Lower lobe of right lung (tissue), 2 donors: ENCODE measurements at places on chromosomes 5 and 9.

DNA sequence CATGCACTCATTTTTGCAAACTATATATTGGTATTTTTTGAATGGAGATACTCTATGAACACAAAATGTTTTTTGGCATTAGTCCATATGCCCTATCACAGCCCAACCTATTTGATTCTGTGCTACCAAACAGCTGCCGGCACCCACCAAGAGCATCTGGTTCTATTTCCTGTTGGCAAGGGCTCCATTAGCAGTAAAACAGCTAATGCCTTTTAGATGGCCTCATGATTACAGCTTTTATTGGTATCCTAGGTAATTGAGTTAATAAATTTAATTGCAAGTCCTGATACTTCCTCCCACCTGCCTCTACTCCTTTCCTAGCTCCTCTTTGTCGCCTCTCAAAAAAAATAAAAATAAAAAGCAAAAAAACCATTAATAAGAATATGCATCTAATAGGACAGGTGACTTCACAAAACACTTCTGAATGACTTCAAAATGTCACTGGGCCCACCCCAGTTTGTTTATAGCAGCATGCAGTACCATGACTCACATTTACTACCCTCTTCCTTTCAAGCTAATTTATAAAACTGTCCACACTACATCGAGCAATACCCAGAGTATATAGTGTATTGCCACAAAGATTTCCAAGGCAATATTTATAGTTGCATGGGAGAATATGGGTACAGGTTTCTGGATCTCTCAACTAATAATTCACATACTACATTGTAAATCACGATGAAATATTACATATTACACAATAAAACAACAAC is 620.4 kb downstream of the SLCO4C1 start:
- no peaks in the 10 kb centered on the region for H3K27me3 ChIP-seq
- no peaks in the 10 kb centered on the region for H3K36me3 ChIP-seq
- DNase-seq = no peak
- no peak overlapping the region for H3K4me3 ChIP-seq

DNA sequence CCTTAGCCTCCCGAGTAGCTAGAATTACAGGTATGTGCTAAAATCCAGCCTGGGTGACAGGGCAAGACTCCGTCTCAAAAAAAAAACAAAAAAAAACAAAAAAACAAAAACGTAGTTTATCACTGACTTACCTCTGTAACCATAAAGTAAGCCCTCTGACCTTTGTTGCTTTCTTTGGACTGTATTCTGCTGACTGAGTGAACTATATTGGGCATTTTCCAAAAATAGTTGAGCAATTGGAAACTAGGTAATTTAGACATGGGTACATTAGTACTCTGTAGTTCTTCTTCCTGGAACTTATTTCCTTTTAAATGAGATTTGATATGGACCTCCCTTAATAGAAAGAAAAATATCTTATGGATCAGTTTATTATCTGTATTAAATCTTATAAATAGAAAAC is 66.6 kb downstream of the ANKHD1 start:
- H3K36me3 ChIP-seq = peaks cover 68% of the 10 kb centered on the region
- H3K4me3 ChIP-seq = no peak overlapping the region
- no peaks in the 10 kb centered on the region for H3K4me1 ChIP-seq

DNA sequence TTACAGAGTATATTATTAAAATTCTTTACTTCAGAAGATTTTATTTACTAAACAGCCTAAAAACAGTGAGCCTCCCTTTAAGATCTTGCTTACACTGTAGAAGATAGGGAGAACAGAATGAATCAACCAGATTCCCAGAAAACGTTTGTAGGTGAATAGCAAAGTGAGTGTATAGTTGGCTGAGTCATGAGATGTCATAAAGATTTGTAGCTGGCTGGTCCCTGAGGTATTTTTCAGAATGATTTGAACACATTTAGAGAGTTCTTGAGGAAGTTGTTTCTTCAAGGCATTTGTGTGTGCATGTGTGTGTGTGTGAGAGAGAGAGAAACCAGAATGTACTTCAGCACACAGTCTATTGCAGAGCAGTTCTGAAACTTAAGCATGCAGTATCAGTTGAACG is 159.4 kb upstream of the PRR16 start:
- H3K4me1 ChIP-seq = no peaks in the 10 kb centered on the region
- no peaks in the 10 kb centered on the region for H3K36me3 ChIP-seq
- H3K4me3 ChIP-seq = no peak overlapping the region
- no peaks in the 10 kb centered on the region for H3K27me3 ChIP-seq

DNA sequence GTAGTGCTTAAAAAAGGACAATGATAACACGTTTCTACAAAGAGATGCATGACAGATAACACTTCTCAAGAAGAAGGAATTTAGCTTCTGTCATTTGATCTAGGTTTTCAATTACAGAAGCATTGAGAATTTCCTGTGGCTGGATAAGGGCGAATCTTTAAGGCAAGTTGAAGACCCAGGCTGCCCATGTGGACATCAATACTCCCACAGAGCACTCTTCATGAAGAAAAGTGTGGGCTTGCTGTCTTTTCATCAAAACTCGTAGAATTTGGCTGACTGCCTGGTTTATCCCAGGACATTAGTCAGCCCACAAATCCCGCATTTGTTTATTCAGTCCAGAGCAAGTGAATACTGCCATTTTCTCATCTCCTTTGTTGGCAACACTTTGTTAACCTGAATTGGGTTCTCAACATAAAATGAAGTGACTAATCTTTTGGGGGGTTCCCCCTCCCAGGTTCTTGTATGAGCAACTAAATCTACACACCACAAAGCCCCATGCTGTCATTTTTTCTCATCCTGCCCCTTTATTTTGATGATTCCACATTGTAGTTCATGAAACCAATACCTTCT is 43.4 kb upstream of the CDKN2B start:
- H3K4me1 ChIP-seq = no peaks in the 10 kb centered on the region
- DNase-seq = no peak
- H3K4me3 ChIP-seq = no peak overlapping the region
- no peaks in the 10 kb centered on the region for H3K27me3 ChIP-seq

GRCh38 chr9:20428976-20429375 is 193.3 kb downstream of the MLLT3 start:
- no peak overlapping the region for H3K27ac ChIP-seq
- DNase-seq = no peak
- no peaks in the 10 kb centered on the region for H3K4me1 ChIP-seq
- H3K27me3 ChIP-seq = no peaks in the 10 kb centered on the region
- H3K36me3 ChIP-seq = no peaks in the 10 kb centered on the region
- H3K4me3 ChIP-seq = no peak overlapping the region

DNA sequence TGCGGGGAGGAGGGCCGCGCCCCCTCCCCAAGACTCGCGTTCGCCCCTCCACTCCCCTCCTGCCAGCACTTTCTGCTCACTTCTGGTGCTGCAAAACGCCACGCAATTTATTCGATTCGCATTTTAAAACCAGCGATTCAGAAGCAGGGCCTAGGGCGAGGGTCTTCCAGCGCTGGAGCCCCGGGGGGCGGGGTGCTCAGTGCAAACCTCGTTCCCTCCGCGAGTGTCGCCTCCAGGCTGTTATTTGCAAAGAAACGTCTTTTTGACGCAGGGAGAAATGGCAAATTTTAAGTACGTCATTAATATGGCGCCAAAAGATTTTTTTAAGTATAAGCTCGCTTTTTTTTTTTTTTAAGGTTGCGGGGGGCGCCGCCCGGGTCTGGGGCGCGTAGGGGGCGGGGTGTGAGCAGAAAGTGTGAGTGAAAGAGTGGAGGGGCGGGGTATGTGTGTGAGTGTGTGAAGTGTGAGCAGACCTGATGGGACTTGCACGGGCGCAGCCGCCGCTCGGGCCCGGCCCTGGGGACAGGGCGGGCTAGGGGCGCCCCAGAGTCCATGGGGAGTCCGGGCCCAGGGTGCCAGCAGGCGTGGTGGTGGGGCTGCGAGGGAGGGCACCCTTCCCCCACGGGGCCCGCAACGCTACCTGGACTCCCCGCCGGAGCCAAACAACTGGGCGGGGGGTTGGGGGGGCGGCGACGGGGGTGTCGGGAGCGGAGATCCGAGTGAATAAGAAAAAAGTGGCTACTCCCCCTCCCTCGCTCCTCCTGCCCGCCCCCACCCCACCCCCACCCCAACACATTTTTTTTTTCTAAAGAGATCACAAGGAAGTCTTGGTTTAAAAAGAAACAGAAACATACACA is at the start of gene JADE2:
TSS of gene JADE2 (plus strand) at position 845 of the 857 bp plus-strand sequence. CDS start 10,188 bp downstream, outside the sequence.
- H3K4me3 ChIP-seq = peak within 1 kb of the TSS; percentile 98
- peak; percentile 83 for DNase-seq
- H3K27ac ChIP-seq = peak within 1 kb of the TSS; percentile 99
- no peaks in the 10 kb centered on the region for H3K36me3 ChIP-seq
- no peaks in the 10 kb centered on the region for H3K27me3 ChIP-seq

DNA sequence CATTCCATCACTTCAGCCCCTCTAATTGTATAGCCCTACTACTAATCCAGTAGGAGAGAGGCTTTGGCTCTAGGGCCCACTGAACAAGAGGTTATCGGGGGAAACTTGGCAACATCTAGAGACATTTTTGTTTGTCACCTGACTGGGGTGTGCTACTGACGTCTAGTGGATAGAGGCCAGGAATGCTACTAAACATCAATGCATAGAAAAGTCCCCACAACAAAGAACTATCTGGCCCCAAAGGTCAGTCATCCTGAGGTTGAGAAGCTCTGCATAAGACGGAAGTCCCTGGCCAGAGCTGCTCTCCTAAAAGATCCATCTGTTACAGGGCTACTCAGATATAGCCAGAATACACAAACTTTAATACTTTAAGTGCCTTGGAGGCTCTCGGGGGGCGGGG is 570.6 kb upstream of the KLF4 start:
- H3K27ac ChIP-seq = no peak overlapping the region
- no peaks in the 10 kb centered on the region for H3K36me3 ChIP-seq
- no peaks in the 10 kb centered on the region for H3K27me3 ChIP-seq

- no peak overlapping the region for H3K4me3 ChIP-seq
- H3K27me3 ChIP-seq = no peaks in the 10 kb centered on the region
- peaks cover 14% of the 10 kb centered on the region for H3K4me1 ChIP-seq
- H3K27ac ChIP-seq = no peak overlapping the region
- no peak for DNase-seq
These were observed 33.9 kb downstream of the G3BP1 start for GRCh38 chr5:151805414-151806223.

- no peak overlapping the region for H3K27ac ChIP-seq
- H3K4me3 ChIP-seq = no peak overlapping the region
- no peaks in the 10 kb centered on the region for H3K4me1 ChIP-seq
- H3K27me3 ChIP-seq = no peaks in the 10 kb centered on the region
- no peaks in the 10 kb centered on the region for H3K36me3 ChIP-seq
These were observed 882.3 kb upstream of the SEMA6A start for GRCh38 chr5:117456866-117457470.

DNA sequence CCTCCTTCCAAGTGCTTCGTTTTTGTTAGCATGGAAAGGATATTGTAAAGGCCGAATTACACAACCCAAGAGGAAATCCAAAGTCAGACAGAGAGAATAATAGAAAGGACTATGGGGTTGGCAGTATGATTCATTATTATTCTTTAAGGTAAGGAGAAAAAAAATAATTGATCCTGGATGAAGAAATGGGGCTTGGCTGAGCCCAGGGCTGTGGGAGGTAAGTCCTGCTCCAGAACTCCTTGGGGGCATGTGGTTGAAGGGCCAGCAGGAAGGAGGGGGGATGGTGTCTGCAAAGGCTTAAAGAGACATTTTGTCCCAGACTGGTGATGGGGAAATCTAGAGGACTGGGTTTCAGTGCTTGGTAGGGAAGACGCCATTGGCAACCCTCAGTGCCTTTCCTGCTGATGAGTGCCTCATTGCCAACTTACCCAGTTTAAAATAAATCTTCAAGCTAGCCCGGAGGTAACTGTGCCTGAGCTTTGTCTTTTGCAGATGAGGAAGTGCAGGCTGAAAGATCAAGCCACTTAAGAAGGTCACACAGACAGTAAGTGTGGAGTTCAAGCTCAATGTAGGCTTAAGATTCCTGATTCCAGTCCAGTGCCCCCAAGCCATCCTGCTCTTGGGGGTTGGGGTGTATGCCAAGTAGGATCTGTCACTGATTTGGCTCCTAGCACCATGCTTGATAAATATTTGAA is 30.2 kb downstream of the FOXI1 start:
- H3K36me3 ChIP-seq = no peaks in the 10 kb centered on the region
- H3K4me3 ChIP-seq = no peak overlapping the region
- no peak for DNase-seq
- no peaks in the 10 kb centered on the region for H3K4me1 ChIP-seq
- H3K27ac ChIP-seq = no peak overlapping the region

- H3K27ac ChIP-seq = no peak overlapping the region
- no peak for DNase-seq
- H3K4me3 ChIP-seq = no peak overlapping the region
- H3K27me3 ChIP-seq = peaks cover 18% of the 10 kb centered on the region
- H3K36me3 ChIP-seq = no peaks in the 10 kb centered on the region
These were observed 31.6 kb upstream of the PITX1 start for GRCh38 chr5:135065306-135066265.

DNA sequence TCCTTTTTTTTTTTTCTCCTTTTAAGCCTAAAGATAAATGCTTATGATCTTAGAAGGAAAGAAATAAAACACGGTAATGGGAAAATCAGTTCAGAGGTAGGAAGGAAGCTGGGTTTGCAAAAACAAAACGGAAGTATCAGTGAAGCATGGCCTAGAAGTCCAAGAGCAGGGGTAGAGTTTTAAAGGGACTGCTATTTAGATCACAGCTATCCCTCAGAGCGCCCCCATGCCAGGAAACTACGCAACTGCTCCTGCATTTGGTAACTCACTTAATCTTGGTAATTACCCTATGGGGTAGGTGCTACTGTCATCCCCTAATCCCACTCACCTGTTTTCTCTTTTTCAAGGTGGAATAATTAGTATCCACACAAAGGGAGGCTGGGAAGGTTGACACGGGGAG is 16.0 kb downstream of the TLE1 start:
- no peaks in the 10 kb centered on the region for H3K36me3 ChIP-seq
- no peak overlapping the region for H3K27ac ChIP-seq
- H3K27me3 ChIP-seq = no peaks in the 10 kb centered on the region
- no peaks in the 10 kb centered on the region for H3K4me1 ChIP-seq

DNA sequence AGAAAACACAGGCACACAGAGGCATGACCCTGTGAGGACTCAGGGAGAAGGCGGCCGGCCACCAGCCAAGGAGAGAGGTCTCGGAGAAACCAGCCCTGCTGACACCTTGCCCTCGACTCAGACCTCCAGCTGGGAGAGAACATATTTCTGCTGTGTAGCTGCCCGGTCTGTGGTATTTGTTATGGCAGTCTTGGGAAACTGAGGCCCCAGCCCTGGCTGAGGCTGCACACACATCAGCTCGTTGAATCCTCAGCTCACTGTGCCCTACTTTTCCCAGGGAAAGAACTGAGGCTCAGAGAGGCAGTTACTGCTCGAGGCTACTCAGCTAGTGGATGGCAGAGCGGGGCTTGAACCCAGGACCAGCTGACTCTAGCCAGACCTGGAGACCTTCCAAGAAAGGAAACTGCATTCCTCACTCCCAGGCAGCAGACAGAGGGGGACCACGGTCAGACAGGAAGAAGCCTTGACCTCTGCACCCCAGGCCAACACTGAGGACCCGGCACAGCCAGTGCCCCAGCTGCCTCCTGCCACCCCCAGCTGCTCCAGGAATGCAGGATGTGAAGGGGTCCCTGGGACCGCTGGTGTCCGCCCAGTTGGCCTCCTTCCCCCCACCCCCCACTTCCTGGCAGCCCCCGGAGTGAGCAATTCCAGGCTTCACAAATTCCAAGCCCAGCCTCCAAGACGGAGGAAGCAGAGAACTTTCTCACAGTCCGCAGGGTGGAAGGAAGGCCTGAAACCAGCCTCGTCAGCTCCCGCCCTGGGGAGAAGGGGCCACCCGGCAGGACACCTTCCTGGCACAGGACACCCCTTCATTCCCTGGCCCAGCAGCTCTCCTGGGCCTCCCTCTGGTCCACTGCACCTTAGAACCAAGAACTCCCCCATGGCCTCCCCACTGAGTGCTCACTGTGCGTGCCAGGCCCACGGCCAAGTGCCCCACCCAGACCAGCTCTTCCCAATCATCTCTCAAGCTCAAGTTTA is 69.9 kb downstream of the LRSAM1 start:
- H3K36me3 ChIP-seq = peaks cover 80% of the 10 kb centered on the region
- no peaks in the 10 kb centered on the region for H3K27me3 ChIP-seq
- H3K27ac ChIP-seq = peak overlapping the region; percentile 87
- H3K4me3 ChIP-seq = no peak overlapping the region
